ENCODE measurements at places on chromosomes 12 and 14.

DNA sequence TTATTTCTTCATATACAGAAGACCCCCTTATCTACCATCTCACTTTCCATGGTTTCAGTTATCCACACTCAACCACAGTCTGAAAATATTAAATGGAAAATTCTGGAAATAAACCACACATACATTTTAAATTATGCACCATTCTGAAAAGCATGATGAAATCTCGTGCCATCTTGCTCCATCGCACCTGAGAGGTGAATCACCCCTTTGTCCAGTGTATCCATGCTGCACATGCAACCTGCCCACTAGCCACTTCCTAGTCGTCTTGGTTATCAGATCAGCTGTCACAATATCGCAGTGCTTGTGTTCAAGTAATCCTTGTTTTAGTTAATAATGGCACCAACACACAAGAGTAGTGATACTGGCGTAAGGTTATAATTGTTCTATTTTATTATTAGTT is 145.7 kb downstream of the C12orf42 start:
- no peak for DNase-seq

- DNase-seq, result no peak
Measured at GRCh38 chr12:1705774-1706631, 15.1 kb downstream of the ADIPOR2 start.

- DNase-seq, result no peak
Measured at GRCh38 chr12:92926549-92926948, 2.5 kb downstream of the EEA1 start.

DNA sequence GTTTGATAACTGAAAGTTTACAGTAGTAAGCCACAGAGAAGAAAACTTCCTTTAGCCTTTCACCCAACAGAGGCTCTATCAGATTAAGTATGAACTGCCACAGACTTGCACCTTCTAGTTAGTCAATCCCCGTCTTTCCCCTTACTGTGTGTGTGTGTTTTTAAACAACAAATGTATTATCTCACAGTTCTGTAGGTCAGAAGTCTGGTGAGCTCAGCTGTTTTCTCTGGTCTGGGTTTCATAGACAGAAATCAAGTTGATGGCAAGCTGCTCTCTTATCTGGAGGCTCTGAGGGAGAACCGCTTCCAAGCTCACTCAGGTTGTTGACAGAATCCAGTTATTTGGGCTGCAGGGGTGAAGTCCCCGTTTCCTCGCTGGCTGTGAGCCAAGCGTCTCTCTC is 320.5 kb downstream of the PRKD1 start:
- no peak for DNase-seq

GRCh38 chr12:121483949-121484348 is 84.0 kb downstream of the RNF34 start:
- DNase-seq, result no peak

- DNase-seq, result no peak
Measured at GRCh38 chr14:84825481-84826251, 704.3 kb upstream of the FLRT2 start.

- no peak for DNase-seq
Measured at GRCh38 chr12:116931665-116932064, 20.9 kb downstream of the FBXW8 start.

Data from stimulated activated CD4-positive, alpha-beta T cell treated with anti-CD3 and anti-CD28 coated beads, Interleukin-4, amount 100 ng/mL, for 1 hour (primary cell).